Cortex of kidney (tissue), 1 donor: ENCODE measurements at places on chromosomes 6 and 20.

GRCh38 chr6:82988930-82989351 lies 76.7 kb downstream of the UBE3D start:
- no peak for DNase-seq

GRCh38 chr6:158595223-158595622 lies 35.3 kb downstream of the TMEM181 start:
- DNase-seq = no peak

DNA sequence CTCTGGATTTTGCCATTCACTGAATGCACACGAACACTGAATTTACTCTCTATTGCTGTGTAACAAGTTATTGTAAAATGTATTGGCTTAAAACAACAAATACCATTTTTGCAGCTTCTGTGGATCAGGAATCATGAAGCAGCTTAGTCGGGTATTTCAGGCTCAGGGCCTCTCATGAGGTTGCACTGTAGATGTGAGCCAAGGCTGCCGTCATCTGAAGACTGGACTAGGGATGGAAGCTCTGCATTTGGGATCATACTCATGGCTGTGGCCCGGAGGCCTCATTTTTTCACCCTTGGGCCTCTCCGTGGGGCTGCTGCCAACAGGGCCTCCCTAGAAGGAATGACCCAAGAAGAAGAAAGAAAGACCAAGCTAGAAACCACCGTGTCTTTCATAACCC lies 492.4 kb upstream of the CDH4 start:
- no peak for DNase-seq

DNA sequence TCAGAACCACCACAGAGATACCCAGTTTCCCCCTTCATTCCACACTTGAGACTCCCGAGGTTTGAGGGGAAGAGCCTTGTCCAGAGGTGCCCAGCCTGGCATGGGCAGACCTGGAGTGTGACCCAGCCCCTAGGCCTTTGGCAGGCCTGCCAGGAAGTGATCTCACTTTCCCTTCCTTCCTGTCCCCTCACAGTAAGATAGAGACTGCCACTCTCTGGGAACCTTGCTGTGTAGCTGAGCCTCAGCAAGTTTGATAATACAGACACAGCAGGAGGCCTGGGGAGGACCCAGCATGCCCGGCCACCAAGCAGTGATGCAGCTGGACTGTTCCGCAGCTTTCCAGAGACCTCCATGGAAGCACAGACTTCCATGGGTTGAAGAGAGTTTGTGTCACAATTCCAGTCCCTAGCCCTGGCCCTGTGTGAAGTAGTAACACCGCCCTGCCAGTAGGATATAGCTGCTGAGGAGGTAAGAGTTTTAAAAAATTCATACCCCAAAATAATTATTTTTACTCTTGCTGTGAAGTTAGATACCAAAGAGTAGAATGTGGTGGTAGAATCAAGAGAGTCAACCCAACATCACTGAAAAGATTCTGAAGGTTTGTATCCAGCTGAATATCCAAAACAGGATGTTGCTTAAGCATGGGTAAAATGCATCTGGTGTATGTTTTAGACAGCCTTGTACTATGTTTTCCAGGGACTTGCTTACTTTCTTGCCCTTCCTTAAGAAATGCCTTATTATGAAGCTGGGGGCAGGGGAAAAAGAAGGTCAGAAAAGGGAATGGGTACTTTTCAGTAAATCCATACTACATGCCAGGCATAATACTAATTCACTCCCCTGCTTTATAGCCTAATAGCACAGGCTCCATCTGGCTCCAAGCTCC lies 16.3 kb downstream of the PKIG start:
- no peak for DNase-seq

DNA sequence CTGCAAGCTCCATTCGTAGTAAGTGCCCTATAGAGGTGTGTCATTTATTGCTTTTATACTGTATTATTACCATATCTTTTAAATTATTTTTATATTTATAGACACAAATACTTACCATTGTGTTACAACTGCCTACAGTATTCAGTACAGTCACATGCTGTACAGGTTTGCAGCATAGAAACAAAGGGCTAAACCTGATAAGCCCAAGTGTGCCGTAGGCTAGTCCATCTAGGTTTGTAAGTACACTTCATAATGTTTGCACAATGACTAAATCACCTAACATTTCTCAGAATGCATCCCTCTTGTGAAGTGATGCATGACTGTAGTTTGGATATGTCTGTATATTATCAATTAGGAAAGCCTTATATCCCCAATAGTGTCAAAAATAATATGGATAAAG lies 122.8 kb downstream of the CLVS2 start:
- no peak for DNase-seq

- DNase-seq = no peak
Observed at GRCh38 chr6:39777218-39777617, 15.0 kb upstream of the DAAM2 start.

DNA sequence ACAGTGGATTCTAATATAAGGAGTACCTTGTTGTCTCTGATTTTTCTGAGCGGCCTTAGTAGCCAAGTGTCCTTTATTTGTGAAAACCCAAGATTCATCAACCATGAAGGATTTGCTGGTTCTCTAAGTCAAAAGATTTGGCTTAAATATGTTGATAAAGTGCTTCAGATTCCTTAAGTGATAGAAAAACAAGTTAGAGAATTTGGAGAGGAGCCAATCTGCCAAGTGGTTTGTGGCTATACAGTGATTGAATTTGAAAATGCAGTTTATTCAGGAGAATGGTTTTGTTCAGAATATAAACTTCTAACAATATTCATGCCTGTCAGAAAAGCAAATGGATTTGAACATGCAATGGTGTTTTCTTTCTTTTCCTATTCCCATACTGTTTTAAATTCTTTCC lies 54.8 kb downstream of the CAP2 start:
- DNase-seq = no peak

GRCh38 chr6:148747471-148748165 lies 788 bp downstream of the UST start:
- DNase-seq = no peak

DNA sequence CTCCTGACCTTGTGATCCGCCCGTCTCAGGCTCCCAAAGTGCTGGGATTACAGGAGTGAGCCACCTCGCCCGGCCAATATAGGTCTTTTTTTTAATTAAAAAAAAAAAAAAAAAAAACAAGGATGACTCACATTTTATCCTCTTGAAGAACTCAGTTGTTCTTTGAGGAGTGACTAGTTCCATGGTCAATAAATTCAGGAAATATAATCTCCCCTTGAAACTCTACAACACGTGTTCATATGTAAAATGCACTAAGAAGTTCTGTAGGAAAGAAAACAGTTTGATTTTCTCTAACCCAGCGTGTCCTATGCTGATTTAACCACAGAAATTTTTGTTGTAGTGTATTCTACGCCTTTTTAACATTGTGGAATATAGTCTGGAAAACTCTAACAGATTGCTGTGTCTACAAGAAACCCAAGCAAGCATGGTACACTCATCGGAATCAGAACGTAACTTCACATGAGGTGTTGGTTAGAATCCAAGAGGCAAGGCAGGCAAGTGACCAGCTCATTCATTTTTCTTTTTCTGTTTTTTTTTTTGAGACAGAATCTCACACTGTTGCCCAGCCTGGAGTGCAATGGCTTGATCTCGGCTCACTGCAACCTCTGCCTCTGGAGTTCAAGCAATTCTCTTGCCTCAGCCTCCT lies 79.0 kb upstream of the ZNF217 start:
- DNase-seq = no peak

DNA sequence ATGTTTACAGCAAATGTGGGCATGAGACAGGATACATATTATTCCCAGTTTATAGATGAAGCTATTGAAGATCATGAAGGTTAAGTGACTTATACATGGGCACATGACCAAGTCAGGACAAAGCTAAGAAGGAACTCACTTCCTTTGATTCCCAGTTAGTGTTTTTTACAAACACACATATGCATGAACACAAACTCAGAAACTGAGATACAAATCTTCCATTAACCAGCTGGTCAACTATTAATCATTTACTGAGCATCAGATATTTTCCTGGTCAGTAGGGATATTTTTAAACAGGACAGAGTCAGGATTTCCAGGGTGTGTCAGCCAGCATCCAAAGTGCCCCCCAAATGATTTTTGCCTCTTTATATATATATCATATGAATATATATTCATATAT lies 222.2 kb downstream of the OGFRL1 start:
- no peak for DNase-seq

GRCh38 chr20:43988451-43988850 lies 73.8 kb downstream of the TOX2 start:
- no peak for DNase-seq

DNA sequence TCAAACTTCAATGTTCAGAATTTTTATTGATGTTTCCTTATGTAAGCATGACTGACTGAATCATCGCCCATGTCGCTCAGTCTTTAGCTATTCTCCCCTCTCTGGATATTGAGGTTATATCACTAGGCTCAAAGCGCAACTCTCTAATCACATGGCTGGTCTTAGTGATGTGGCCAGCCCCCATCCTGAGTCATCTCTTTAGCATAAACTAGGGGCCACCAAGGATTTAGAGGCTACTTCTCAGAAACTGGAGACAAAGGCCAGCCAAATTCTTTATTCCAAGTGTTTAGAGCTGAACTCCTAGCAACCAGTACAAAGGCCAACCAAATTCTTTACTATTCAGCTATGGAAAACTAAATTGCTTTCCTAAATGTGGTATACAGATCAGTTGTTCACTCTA lies 61.4 kb downstream of the FAM135A start:
- DNase-seq = no peak

DNA sequence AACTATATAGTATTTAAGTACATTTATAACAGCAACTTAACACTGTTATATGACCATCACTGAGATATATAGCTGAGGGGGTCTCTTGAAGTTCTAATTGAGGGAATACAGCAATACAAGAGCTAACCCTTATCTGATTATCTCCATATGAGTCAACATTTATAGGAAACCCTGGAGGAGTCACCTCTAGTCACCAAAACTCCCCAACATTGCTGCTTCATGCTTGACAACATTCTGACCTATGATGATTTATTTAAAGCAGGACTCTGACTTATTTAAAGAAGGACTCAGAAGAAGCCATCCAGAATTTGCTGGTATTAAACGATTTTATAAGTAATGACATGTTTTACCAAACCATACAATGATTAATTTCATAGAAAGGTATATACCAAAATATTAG lies 182.6 kb upstream of the NOX3 start:
- no peak for DNase-seq

DNA sequence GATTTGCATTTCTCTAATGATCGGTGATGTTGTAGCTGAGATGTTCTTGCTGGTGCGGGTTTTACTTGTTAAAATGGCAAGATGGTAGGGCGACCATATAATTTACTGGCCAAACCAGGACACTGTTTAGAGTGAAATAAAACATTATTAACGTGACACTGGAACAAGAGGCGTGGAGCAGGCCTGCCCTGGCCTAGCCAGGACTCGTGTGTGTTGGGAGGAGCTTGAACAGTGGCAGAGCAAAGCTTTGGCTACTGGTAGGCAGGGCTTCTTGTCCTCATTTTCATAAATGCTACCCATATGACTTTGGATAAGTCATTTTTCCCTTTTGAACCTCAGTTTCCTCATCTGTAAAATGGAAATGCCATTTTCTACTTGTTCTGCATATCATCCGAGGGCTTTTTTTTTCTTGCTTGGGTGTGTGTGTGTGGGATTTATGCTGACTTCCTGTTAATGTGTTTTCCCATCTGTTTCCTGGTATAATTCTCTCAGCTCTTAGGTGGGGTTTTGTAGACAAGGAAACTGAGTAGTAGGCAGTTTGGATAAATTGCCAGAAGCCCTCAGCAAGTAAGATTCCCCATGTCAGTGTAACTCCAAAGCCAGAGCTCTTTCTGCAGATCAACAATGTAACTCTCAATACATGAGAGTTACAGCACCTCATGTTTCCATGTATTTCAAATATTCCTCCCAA lies 81.7 kb downstream of the TOX2 start:
- no peak for DNase-seq

GRCh38 chr6:52283111-52283510 lies 1.4 kb downstream of the MCM3 start:
- no peak for DNase-seq

DNA sequence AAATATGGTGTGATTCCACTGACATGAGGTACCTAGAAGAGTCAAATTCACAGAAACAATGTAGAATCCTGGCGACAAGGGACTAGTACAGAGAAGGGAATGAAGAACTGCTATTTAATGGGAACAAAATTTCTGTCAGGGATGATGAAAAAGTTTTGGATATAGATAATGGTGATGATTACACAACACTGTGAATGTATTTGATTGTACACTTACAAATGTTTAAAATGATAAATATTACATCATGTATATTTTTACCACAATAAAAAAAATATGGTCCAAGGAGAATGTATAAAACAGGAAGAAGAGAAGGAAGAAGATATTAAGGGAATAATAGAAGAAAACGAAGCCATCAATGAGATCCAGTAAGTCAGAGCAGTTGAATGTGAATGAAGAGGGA lies 8.4 kb upstream of the E2F3 start:
- DNase-seq = no peak

DNA sequence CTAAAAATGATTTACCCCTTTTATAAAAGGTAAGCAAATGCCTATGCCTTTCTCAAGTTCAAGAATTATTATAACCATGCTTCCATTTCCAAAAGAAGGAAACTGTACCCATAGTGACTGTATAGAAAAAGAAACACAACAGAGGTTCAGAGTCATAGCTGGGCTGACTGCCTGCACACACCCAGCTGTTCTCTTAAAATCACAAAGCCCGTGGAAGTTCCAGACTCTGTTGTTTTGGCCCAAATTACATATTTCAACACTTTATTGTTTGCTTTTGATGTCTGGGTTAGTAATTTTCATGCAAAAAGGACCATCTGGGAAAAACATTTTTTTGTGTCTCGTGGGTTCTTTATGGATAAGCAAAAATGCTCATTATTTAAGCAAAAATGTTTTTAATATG lies 99.2 kb downstream of the LCA5 start:
- DNase-seq = no peak

DNA sequence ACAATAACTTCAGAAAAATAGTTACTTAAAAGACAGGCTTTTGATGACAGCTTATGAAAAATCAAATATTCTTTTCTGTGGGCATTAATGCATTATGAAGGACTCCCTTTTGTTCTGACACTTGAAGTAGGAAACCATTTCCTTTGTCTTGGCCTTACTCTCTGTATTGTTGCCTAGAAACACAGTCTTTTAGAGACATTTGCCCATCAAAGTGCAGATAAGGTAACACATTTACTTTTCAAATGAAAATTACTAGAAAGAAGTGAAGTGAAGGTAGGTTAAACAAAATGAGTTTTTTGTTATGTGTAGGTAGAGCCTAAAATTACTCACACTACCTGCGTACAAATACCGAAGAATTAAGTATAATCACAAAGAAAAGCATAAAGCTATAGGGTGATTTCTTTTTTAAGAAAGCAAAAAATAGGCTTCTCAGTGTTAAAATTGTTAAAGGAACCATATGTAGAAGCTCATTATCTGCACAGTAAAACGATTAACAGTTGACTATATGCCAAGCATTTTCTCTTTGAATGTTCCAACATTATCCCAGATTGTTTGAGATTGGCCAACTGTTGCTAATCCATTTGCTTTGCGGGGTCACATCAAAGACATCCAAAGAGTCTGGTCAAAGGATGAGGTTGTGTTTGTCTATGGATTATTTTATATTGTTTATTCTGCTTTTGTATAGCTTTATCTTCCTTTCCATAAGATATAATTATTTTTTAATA lies 542.0 kb upstream of the RNF217 start:
- no peak for DNase-seq

- no peak for DNase-seq
Observed at GRCh38 chr6:155517294-155517693, 61.7 kb upstream of the NOX3 start.

- no peak for DNase-seq
Observed at GRCh38 chr20:36463212-36464061, 77.9 kb upstream of the MYL9 start.

GRCh38 chr20:63587776-63588591 lies 13.9 kb upstream of the HELZ2 start:
- DNase-seq = no peak

GRCh38 chr6:15623276-15624116 lies 39.3 kb downstream of the DTNBP1 start:
- no peak for DNase-seq
